ENCODE measurements at places on chromosomes 7 and 10.

DNA sequence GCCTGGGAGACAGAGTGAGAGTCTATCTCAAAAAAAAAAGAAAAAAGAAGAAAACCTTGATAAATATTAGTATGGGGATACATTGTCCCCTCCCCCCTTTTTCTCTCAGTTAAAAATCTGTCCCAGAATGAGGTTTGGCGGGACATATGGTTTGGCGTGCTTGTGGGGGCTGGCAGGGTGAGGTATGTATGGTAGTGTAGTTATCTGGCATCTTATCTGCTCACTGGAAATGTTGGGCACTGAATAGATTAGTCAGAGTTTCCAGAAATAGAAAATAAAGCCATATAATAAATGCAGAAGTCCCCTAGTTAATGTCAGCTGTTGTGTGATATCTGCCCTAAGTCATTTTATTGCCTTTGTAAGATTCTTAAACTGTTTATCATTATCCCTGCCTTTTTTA, 397.5 kb upstream of the GALNT17 start:
- no peak for DNase-seq

DNA sequence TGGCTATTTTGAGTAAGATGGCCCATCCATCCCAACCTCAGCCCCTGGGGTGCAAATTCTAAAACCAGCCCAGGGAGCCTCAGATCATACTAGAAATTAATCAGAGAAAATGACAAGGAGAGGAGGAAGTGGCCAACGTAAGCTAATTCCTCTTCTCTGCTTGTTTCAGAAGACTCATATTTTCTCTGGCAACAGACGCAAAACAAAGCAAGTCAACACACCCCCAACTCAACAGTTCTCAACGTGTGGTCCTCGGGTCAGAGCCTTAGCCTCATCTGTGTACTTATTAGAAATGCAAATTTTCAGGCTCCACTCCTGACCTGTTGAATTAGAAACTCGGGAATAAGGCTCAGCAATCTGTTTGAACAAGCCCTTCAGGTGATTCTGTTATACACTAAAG, 413.9 kb upstream of the AUTS2 start:
- DNase-seq = no peak

GRCh38 chr7:133784486-133785001, 342.6 kb upstream of the LRGUK start:
- DNase-seq = no peak

DNA sequence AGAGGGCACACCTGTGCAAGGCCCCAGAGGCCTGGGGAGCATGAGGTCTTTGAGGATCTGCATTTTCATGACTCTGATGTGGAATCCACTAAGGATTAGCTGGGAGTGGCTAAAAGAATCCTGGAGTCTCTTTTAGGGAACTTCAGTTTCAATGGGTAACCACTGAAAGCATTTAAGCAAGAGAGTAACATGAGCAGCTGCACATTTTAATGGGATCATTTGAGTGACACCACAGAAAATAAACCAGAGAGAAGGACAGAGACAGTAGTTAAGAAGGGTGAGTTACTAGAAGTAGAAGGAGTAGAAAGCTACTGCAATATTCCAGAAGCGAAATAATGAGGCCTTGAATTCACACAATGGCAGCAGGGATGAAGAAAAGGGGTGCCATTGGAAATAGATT, 5.2 kb downstream of the GOT1 start:
- no peak for DNase-seq

- DNase-seq = peak; percentile 21
Measured at GRCh38 chr7:30323006-30323355, 38.6 kb downstream of the ZNRF2 start.

DNA sequence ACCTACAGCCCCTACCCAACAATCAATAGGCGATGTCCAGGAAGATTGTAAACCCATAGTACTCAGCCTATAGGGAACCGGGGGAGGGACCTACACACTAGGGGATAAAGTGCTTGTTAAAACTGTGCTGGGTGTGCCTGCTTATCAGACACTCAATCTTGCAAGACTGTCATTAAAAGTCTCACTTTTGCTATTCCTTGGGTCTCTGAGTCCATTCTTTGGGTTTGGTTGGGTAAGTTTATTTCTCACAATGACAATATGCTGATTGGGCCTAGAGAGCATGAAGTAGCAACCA, 45.6 kb downstream of the PTPRE start:
- DNase-seq = no peak

DNA sequence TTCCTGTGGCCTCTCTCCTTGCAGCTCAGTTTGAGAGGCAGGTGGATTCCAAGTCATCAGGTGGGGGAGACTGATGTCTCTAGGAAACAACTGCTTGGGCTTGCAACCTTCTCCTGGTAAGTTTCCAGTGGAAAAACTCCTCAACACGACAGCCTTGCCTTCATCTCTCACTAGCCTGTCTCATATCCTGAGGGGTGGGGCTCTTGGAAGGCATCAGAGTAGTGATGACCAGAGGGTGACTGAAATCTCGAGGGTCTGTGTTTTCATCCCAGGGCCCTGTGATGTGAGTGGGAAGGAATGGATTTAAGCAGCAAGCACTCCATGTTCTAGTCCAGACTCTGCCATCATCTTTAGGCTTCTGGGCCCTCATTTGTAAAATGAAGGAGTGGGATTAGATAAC, 107.0 kb downstream of the NRP1 start:
- DNase-seq = no peak

GRCh38 chr10:132095403-132096113, 29.8 kb downstream of the JAKMIP3 start:
- DNase-seq = no peak

DNA sequence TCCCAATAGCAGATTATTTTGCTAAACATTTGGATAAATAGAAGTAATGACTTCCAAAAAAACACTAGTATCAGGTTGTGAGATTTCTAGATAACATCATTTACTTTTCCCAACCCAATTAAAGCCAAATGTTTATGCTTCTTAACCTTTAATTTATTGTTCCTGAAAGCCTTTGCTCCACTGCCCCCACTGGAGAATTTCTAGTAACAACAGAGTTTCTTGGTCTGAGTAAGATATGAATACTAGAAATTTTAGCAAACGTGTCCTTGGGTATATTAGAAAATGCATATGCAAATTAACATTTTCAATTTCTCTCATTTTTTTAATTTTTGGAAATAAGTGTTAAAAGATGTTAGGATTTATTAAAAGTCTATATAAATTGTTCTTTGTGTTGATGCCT, 958.0 kb upstream of the PHF14 start:
- no peak for DNase-seq

DNA sequence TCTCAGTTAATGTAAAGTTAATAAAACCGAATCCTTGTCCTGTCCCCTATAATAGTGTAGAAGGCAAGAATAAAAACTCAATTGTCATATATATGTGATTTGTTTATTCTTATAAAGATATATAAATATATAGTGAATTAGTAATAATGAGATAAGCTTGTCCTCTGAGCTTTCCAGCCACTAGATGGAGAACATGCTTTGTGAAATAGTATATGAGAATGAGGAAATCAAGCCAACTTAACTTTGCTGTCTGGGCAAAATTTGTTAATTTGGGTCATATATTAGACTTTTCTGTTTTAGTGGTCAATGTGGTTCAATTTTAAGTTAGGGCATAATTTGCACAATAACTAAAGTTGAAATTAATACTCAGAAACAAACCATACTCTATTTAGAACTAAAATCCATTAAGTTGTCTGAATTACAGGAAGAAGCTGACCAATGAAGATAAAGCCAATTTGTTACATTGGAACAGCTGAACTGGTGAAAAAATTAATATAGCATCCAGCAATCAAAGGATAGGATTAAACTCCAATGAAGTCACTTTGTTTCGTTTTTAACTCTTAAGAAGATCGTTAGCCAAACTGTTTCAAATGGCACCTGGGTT, 595.0 kb downstream of the ARL4A start:
- no peak for DNase-seq

GRCh38 chr7:132311733-132312132, 264.5 kb downstream of the PLXNA4 start:
- no peak for DNase-seq

DNA sequence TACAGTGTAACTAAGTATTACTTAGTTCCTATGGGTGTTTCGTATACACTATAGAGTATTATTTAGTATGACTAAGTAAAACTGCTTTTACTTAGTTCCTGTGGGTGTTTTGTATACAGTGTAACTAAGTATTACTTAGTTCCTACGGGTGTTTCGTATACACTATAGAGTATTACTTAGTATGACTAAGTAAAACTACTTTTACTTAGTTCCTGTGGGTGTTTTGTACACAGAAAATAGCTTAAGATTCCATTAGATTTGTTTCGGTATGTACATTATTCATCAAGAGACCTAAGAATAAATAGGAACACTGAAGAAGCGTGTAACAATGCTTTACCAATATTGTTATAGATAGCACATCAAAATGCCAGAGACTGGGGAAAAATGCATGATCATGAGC, 25.0 kb downstream of the IGF2BP3 start:
- DNase-seq = no peak

DNA sequence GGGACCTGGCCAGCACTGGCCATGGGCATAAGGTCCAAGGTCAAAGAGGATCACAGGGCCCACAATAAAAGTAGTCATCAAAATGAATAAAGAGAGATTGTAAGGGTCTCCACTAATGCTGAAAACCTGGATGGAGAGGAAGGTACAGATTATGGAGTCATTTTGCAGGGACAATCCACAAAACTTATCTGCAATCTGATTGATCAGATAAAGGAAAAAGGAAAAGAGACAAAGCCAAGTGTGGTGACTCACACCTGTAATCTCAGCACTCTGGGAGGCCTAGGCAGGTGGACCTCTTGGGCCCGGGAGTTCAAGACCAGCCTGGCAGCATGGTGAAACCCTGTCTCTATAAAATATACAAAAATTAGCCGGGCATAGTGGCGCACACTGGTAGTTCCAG, 174.0 kb downstream of the NPSR1 start:
- DNase-seq = no peak

DNA sequence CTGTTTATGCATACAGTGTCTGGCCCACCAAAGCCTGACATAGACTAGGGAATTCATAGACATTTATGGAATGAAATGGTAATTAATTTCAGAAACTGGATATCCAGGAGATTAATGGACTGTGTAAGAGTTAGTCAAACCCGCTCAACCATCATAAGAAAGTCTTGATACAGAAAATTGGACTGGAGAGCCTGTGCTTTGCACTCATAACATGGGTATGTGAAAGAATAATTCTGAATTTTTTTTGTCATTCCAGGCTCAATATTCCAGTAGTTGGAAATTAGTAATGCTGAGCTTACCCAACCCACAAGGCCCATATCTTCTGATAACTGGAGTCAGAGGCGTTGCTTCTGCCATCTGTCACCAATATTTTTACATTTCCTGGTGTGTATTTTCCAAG, 799.7 kb upstream of the IGFBP3 start:
- no peak for DNase-seq

DNA sequence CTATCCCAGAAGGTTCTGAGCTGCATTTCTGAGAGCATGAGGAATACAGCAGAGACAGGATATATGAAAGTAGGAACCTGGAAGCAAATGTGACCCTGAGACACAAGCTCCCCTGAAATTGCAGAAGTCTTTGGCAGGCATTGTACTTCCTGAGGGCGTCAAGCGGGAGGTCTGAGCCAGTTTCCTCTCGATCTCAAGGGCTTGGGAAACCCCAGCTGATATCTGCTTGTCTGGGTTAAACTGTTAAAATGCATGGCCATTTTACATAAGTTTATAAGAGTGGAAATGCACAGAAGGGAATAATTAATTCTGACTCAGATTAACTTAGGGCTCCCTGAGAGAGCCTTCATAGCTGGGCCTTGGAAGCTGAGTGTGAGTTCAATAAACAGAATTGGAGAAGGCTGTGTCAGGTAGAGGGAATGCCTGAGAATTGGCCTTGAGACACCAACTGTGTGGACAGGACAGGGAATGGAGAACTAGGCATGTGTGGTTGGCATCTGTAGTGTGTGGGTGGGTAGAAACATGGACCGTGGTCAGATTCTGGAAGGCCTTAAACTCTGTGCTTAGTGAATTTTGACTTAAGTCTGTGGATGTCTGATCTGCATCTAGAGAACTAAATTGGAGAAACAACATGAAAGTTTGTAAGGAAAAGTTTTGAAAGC, 53.3 kb downstream of the WIPF3 start:
- DNase-seq = no peak

- no peak for DNase-seq
Measured at GRCh38 chr10:200405-200804, 65.2 kb downstream of the ZMYND11 start.

- no peak for DNase-seq
Measured at GRCh38 chr10:130364631-130365411, 228.6 kb downstream of the GLRX3 start.

- DNase-seq = no peak
Measured at GRCh38 chr7:138205614-138206150, 129.4 kb downstream of the AKR1D1 start.

DNA sequence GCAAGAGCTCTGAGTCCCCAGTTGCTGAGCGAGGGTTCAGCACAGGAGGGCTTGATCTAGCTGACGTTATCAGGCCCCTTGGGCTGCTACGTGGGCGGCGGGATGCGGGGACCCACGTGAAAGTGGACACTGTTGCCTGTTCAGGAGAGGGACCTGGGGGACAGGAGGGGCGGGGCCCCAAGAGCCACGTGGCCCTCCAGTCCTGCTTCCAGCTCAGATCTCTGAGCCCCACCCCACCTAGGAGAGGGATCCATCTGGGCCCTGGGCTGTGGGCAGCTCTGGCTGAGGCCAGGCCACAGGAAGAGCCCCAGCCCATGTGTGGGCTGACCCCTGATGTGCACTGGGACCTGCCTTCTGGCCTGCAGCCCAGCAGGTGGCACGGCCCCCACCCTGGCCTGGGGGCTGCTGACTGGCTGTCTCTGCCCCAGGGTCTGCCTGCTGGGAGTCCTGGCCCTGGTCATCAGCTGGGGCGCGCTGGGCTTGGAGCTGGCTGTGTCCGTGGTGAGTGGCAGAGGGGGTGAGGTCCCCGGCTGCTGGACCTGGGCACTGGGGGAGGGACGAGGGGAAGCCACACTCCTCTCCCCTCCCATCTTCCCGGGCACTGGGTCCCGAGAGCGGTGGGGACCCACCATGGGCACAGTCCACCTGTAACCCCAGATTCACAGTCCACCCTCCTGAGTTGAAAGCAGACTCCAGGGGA, 17.5 kb downstream of the TTYH3 start:
- no peak for DNase-seq

- DNase-seq = no peak
Measured at GRCh38 chr10:133079836-133080682, 7.7 kb upstream of the ADGRA1 start.

- no peak for DNase-seq
Measured at GRCh38 chr10:60335708-60336107, 54.0 kb downstream of the ANK3 start.

GRCh38 chr10:16756561-16757221, 60.5 kb downstream of the RSU1 start:
- DNase-seq = no peak

DNA sequence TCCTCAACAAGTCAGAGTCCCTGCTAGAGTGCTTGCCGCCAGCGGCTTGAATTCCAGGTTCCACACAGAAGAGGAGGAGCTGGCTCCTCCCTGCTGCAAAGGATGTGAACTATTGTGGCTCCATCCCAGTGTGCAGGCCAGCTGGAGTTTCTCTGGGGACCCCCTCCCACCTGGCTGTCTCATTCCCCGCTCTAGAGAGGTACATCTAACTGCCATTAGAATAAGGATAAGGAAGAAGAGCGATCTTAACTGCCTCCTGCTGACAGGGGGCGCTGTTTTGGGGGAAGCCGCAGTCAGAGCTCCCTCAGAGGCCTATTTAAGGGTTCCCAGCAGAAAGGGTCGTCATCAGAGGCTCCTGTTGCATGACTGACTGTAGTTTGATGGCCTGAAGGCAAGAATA, 40.8 kb upstream of the HECW1 start:
- DNase-seq = no peak

Data from CD4-positive, alpha-beta memory T cell (primary cell).